ENCODE measurements at places on chromosomes 12 and 14.

DNA sequence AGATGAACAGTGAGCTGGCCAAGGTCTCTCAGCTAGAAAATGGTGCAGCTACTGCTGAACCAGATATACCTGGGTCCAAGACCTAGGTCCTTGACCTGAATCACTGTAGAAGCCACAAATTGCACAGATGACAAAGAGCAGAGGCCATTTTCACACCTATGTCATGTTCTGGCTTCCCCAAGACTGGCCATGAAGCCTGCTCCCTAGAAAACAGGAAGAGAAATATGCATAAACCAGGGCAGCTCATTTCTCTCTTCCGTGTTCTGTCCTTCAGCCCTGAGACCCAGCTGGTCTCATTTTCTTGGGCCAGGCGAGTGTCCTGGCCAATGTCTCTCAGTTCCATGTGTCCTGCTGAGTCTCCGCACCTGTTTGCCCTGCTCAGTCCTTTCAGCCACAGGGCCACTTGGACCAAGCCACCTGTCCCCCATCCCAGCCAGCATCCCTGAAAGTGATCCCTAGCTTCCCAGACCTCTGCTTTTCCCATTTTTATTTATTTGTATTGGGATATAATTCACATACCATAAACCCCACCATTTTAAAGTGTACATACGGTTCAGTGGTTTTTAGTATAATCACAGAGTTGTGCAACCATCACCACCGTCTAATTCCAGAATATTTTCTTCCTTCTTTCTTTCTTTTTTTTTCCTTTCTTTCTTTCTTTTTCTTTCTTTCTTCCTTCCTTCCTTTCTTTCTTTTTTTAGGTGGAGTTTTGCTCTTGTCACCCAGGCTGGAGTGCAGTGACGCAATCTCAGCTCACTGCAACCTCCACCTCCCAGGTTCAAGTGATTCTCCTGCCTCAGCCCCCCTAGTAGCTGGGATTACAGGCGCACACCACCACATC, 27.0 kb downstream of the P2RX7 start:
- no peak for DNase-seq

DNA sequence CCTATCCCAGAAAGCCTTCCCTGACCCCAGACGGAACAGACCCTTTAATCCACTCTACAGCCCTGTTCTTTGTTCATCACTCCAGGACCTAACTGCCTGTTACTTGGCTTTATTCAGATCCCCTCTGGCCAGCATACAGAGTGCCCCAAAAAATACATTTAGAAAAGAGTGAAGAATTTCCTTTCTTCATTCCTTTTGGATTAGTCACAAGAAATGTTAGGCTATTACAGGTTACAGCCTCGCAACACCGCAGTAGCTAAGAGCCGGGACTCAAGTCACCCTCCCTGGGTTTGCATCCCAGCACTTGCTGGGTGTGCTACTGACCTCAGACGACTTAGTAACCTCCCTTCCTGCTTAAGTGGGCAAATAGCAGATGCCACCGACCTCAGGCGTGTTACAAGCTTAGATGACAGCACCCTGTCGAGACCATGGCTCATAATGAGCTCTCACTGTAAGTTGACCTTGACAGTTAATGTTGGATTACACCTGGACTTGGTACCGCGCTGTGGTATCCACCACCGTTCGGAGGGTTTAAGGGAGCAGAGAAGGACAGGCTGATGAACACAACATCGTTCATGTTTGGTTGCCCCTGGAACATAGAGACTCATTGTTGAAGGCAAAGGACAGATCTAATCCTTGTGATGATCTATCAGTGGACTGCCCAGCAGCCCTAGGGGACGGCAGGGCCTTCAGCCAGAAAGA, 12.9 kb downstream of the GLRX5 start:
- no peak for DNase-seq

GRCh38 chr12:2251526-2252209, 198.9 kb downstream of the CACNA1C start:
- no peak for DNase-seq

DNA sequence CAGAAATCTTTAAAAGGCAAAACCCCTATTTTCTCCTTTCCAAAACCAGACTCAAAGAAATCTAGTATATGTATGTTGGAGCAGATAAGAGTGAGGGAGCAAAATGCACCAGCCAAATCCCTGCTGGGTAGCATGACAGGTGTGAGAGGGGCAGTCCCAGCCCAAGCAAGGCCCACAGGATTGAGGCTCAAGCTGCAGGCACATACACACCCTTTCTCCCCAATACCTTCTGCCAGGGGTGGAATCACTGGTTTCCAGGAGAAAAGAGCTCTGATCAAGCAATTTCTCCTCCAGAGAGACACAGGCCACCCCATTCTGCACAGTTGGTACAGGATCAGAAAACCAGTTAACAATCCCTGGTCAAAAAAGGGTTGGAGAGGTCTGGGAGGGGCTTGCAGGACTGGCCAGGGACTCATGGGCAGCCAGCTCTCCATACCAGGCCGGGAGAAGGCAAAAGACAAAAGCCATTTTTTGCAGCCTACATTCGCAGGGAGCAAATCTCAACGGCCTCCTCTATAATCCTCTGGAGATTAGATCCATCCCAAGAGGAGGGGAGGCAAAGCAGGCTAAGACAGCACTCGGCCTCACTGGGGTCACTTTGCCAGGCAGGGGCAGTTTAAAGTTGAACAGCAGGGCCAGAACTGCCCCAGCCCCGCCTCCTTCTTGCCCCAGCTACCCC, 2.1 kb downstream of the KMT2D start:
- no peak for DNase-seq

DNA sequence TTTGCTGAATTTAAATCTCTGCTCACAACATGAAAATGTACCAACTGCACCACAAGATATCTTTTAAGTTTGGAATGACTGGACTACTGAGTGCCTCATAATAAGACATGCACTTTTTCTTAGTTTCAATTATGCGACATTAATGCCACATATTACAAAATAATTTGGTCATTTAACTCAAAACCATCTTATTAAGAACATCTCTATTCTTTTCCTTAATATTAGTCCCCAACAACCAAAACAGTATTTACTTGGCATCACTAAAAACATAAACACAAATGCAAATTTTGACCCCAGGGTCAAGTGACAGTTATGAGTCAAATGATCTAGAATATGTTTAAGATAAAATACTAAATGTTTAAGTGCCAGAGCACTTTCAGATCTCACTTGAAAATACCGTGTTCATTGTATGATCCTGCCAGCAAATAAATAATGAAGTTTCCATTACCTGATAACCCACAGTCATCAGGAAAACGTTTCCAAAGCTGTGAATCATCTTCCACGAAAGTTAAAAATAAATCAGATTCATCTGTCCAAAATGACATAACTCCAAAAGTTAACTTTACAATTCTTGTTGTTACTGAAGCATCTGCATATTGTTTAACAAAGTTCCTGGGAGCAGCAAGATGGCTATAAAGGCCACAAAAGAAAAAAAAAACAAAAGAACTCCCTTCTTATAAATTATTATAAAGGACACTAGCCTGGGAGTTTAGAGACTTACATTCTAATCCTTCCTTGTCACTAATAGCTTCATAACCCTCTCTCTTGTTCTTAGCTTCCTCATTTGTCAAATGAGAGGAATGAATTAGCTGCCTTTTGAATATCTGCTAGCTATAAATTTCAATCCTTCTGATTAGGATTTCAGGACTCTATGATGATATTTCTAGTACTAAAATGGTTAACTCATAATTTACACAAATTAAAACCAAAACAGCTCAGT, 30.5 kb upstream of the AP4S1 start:
- DNase-seq, result no peak

DNA sequence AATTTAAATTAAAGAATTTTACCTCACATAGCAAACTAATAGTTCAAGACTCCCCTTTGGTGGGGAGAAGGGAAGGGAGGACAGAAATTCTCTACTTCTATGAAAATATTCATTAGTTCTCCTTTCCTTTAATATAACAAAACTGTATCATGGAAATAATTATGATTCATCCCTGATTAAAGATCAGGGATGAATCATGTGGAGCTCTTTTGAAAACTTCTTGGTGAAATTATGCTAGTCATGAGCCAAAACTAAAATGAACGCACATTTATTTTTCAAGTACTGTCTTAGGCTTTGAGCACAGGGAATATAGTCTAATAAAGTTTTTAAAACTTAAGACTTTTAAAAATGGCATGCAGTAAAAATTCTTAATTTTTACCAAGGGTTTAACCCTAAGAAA, 17.1 kb downstream of the TMBIM4 start:
- no peak for DNase-seq

DNA sequence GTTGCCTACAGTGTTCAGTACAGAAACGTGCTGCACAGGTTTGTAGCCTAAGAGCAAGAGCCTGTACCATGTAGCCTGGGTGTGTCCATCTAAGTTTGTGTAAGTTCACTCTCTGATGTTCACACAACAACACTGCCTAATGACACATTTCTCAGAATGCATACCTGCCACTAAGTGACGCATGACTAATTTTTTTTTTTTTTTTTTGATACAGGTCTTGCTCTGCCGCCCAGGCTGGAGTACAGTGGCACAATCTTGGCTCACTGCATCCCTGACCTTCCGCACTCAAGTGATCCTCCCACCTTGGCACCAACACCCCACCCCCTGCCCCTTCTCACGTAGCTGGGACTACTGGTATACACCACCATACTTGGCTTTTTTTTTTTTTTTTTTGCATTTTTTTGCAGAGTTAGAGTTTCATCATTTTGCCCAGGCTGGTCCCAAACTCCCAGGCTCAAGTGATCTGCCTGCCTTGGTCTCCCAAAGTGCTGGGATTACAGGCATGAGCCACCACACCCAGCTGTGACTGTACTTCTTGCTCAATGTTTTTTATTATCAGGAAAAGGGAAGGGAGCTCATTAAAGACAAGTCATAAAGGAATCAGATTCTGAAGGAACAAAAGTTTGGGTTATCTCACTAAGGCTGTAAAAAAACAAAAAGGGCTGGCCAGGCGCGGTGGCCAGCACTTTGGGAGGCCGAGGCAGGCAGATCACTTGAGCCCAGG, 10.0 kb upstream of the CDC42BPB start:
- DNase-seq, result no peak

- no peak for DNase-seq
Observed at GRCh38 chr12:122371475-122372045, 50.9 kb downstream of the CLIP1 start.

DNA sequence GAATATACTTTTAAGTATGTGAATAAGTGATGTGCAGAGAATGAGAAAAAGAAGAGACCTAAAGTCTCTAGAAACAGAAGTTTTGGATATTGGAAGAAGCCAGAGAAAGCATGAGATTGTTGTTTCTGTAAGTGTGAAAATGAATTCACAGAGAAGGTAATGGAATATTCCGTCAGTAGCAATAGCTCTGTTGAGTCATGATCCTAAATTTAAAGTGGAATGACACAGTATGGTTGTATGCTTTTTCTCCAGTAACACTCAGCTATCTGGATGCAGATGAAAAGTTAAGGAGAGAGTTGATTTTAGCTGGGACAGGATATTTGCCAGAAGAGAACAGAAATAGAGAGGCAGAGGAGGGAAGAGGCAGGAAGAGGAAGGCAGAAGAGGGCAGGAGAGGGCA, 1166.3 kb downstream of the GALC start:
- no peak for DNase-seq

DNA sequence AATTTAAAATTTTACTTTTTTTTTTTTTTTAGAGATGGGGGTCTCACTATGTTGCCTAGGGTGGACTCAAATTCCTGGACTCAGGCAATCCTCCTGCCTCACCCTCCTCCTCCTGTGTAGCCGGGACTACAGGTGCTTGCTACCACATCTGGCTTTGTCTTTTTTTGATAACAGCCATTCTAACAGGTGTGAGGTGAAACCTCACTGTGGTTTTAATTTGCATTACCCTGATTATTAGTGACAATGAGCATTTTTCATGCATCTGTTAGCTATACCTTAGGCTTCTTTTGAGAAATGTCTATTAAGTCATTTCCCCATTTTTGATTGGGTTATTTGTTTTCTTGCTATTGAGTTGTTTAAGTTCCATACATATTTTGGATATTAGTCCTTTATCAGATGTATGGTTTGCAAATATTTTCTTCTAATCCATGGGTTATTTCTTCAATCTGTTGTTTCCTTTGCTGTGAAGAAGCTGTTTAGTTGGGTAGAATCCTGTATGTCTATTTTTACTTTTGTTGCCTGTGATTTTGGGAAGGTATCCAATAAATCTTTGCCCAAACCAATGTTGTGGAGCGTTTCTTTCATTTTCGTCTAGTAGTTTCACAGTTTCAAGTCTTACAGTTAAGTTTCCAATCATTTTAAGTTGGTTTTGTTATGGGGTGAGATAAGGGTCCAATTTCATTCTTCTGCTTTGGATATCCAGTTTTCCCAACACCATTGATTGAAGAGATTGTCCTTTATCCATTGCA, 86.1 kb downstream of the MYF5 start:
- no peak for DNase-seq

Measured in stimulated activated CD8-positive, alpha-beta memory T cell treated with anti-CD3 and anti-CD28 coated beads, Interleukin-2, amount 100 ng/mL, for 1 hour (primary cell).